Osteoblast (primary cell): ENCODE measurements at places on chromosomes 7 and 10. TPM values are rescaled to one million over a fixed set of nuclear protein-coding genes. Genes with fewer than 3 reads are reported as not detected.

Gene TMEM196
- total RNA-seq, result not detected in 2 replicates

Gene TCF7L2
- 9.0 and 10.6 TPM in 2 replicates for total RNA-seq

Gene NANOS1
- total RNA-seq, result 1.1 and 1.2 TPM in 2 replicates

Gene ITPRID1
- total RNA-seq, result not detected in 2 replicates

Gene GFRA1
- 76.0 and 76.6 TPM in 2 replicates for total RNA-seq

Gene RTKN2
- 7.7 and 8.0 TPM in 2 replicates for total RNA-seq

Gene CADPS2
- total RNA-seq, result 21.7 and 26.2 TPM in 2 replicates

Gene FAM131B
- total RNA-seq, result 1.2 and 1.4 TPM in 2 replicates

Gene SNX10
- total RNA-seq, result 0.72 and 1.2 TPM in 2 replicates

Gene ZP3
- 3.5 and 6.2 TPM in 2 replicates for total RNA-seq

Gene ZKSCAN5
- total RNA-seq, result 12.3 and 12.7 TPM in 2 replicates

Gene ALOX5
- total RNA-seq, result not detected in 2 replicates

Gene PNLIP
- not detected in 2 replicates for total RNA-seq

Gene SH2D4B
- total RNA-seq, result under 0.01 TPM in 1 of 2 replicates, not detected in the other

Gene POU6F2
- total RNA-seq, result under 0.01 TPM in 1 of 2 replicates, not detected in the other

Gene LHFPL3
- not detected in 2 replicates for total RNA-seq

Gene HMX2
- total RNA-seq, result not detected in 2 replicates

Gene SPRN
- total RNA-seq, result under 0.01 TPM in 2 replicates

Gene VAX1
- not detected in 2 replicates for total RNA-seq

Gene FRMD4A
- total RNA-seq, result 41.3 and 42.4 TPM in 2 replicates

Gene TMEM140
- total RNA-seq, result 13.8 and 14.1 TPM in 2 replicates

Gene PRSS1
- not detected in 2 replicates for total RNA-seq

Gene OR9A2
- total RNA-seq, result not detected in 2 replicates

Gene ANXA8L1
- total RNA-seq, result 0.29 and 0.36 TPM in 2 replicates
